HuH-7 (cell line): ENCODE measurements at places on chromosomes 3 and 15.

- no peak for DNase-seq
These were observed 5.7 kb downstream of the LYSMD2 start for GRCh38 chr15:51731549-51732267.

DNA sequence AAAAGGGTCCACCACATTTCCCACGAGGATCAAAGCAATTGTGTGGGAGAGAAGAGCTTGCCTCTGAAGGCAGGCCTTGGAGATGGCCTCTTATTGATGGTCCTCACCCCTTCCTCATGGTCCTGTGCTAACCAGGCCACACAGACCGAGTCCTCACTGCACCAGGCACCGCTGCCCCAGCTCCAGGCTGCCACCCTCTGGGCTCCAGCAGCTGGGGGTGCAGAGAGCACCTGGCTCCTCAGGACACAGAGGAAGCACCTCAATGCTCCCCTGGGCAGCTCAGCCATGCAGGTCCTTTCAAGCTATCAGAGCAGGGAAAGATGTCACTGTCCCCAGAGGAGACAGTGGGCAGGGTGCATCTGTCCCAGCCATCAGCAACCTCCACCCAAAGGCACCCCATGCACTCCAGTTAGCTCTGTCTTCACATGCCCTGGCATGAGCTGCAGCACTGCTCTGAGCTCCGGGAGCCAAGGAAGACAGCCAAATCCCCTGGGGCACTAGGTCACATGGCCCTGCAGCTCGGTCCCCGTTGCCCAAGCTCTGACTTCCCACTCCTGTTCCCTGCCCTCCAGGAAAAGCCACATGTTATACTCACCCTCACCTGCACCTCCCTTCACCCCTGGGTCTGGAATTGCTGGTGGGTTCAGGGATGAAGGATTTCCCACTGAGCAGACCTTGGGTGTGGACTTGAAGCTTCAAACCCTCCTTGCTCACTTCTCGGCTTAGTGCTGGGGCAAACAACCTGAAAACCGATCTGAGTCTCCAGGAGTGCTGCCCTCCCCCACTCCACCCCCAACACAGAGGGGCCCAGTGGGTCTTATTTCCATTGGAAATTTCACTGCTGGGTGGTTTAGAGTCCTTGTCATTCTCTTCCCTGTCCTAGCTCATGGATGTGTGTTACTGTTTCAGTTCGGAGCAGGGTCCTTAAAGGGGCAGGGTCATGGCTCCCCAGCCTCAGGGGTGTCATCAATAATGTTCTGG is 32.6 kb downstream of the ALS2CL start:
- DNase-seq, result peak; percentile 18

- DNase-seq, result no peak
These were observed 223.3 kb upstream of the CCDC54 start for GRCh38 chr3:107153981-107154380.

DNA sequence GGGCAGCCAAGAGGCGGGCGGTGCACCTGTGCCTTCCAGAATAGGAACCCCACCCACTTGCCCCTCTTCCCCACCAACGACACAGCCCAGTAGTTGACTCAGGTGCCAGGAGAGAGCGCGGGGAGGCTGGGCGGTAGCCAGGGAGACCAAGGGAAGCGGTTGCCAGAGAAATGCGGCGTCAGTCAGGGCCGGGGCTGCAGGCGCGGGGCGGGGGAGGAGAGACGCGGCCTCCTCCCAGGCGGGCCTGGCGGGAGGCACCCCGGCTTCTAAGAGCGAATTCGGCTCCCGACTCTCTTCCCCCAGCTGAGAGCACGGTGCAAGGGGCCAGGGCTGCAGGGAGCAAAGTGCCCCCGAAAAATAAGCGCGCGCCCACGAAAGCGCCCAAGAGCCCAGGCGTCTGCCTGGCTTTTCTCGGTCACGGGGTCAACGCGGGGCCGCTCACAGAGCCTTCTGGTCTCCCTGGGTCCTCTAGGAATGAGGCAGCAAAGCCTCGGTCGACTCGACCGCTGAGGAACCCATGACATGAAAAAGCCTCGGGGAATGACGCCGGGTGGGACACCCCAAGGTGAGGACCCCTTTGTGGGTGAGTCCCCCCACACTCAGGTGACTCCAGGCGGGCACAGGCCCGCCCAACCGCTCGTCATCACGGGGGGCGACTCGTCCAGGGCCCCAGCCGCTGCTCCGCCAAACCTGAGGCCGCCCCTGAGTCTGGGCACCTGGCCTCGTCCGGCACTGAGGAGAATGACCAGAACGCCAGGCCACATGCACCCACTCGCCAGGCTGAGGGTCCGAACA is 716 bp downstream of the CPEB1 start:
- no peak for DNase-seq

DNA sequence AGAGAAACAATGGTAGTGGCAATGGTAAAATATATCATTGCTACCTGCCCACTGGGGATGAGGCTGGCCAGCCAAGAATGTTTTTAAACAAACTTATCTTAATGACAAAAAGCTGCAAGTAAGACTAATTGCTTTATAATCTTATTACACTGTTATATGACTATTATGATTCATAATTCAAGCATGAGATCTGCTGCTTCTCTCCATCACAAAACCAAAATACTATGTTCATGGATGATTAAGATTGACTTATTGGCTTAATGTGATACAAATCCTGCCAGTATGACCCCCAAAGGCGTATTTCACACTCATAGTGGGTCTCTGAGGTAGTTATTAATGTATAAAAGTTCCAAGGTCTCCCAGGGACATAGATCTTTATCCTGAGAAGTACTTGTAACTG is 52.6 kb downstream of the FBN1 start:
- DNase-seq, result no peak

DNA sequence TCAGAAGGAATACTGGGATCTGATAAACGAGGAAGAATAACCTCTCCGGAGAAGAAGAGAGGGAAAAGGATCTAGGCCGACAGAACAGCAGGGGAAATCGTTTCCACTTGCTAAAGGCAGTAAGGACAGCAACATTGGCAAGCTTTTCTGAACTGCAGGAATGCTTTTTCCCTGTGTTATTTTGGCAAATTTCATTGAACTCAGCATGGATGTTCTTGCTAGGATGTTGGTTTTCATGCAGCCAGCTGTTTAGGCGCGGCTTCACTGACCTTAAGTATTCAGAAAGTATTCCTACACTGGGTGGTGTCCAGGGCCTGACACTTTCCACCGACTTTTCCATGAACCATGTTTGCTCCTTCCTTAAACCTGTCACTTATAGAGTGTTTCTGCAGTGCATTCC is 489.7 kb downstream of the CNTN3 start:
- DNase-seq, result no peak

DNA sequence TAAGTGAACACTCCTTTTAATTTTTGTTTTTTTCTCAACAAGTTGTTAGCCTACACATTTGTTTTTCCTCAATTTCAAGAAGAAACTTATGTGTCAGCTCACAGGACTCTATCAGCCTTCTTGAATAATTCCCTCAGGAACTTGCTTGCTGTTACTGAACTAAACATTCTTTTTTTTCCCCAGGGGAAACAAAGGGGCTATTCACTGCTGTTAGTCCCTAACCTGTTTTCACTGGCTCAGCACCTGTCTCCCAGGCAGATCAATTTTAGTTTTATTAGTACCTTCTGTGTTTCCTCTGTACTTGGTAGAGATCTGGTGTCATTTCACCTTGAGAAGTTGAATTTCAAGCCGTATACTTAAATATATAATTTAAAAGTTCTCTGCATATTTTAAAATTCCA is 644.6 kb downstream of the CADM2 start:
- DNase-seq, result no peak
